Smooth muscle cell of the brain vasculature (primary cell): ENCODE measurements at places on chromosomes 5 and 9.

DNA sequence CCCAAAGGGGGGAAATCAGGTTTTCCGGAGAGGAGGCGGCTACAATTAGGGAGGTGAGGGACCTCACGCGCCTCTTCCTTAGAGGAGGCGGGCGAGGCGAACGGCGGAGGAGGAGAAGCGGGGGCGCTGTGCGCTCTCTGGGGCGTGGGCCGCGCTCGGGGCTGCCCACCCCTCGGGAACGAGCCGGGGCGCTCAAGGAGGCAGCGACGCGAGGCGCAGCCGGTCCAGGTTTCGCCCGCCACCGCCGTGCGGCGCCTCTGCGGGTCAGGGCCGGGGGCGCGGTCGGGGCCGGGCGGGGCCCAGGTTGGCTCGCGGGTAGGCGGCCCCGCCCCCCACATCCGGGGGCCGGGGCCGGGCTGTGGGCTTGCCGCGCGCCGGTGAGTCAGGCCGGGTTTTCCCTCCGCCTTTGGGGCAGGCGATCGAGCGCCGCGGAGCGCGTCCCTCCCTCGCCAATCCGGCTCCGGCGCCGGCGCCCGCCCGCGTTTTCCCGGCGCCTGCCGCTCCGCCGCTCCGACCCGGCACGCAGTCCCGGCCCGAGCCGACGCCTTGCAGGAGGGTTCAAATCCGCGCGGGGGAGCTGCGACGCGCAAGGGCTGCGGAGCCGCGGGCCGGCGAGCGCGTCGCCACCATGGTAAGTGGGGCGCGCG is at the start of gene N4BP3:
Gene N4BP3 (plus strand): TSS at position 392 of the 647 bp plus-strand sequence. CDS start 6,052 bp downstream, outside the sequence.
- DNase-seq = no peak

GRCh38 chr9:113499153-113499875 is 35.8 kb downstream of the RGS3 start:
- no peak for DNase-seq

- DNase-seq = no peak
These were observed 37.0 kb downstream of the DUSP1 start for GRCh38 chr5:172733974-172734346.

DNA sequence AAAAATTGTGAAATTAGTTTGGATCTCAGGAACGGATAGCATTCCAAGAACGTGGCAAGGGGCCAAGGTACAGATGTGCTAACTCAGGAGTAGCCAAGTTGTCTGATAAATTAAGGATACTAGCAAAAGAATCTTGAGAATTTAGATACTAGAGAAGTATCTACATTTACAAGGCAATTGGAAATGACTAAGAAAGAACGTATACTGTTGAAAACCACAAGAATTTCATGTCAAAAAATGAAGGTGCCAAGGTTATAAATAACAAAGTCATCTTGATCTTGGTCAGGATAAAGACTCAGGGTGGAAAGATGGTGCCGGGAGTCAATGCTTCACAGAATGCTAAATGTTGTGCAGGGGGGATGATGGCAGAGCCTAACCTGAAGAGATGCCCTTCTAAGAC is 19.2 kb downstream of the CAPSL start:
- no peak for DNase-seq

DNA sequence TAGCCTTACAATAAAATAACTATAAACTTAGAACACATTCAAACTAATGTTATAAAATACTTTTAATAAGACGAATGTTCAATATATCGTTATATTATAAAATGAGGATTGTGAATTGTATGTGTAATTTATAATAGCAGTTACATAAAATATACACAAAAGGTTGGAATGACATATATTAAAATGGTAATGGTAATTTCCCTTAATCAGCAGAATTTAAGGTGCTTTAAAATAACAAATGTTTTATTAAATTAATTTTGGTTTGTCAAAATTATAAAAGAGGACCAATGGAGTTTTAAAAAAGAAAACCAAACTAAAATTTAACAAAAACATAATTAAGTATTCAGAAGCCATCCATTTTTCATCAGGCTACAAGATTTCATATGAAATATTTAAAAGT is 164.3 kb upstream of the PRDM9 start:
- DNase-seq = no peak

- no peak for DNase-seq
These were observed 44.3 kb upstream of the ZBED3 start for GRCh38 chr5:77131361-77131760.

DNA sequence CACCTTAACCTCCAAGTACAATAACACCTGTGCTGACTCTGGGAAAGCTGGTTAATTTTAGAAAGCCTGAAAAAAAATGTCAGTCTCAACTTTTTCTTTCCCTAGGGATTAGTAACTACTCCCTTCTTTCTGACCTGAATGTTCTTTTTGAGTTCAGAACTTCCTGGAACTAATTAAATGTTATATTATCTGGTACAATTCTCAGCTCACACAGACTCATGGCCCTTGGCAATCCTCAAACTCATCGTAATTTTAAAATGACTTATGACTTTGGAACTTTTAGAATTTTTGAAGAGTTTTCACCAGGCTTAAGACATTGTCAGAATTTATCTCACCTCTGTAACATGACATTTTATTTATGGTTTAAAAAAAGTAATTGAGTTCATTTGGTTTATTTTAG is 315.0 kb downstream of the FER start:
- DNase-seq = no peak

DNA sequence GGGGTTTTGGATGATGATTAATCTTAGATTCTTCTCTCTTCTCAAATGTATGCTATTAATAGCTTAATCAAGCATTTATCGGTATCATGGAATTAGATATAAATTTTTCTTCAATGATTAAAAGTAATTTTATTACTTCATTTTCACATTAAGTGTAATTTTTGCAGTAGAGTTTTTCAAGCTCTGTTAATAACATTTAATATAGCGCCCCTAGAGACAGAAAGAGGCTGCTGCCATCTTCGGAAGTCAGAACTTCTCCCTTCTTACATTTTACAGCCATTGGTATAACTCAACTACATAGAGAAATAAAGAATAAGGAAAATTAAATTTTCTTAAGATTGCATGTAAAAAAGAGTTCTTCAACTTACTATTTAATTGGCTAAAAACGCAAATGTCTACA is 540.3 kb downstream of the GABRG2 start:
- no peak for DNase-seq
